ENCODE measurements at places on chromosomes 4 and X. TPM values are rescaled to one million over a fixed set of nuclear protein-coding genes. Genes with fewer than 3 reads are reported as not detected.
A peak's percentile ranks its signal among the peaks of the same experiment; 100 is the strongest.

The GPC3 gene
- not detected for total RNA-seq

The NMU gene
- 0.84 TPM for total RNA-seq

- DNase-seq: peak; percentile 62
Observed at GRCh38 chr4:120692964-120693363, 229.6 kb downstream of the PRDM5 start.

- DNase-seq: no peak
Observed at GRCh38 chr4:148827781-148828180, 385.6 kb upstream of the NR3C2 start.

- no peak for DNase-seq
Observed at GRCh38 chrX:9355739-9356138, 109.1 kb upstream of the TBL1X start.

Measured in Caki2 (cell line).